CD4-positive, alpha-beta T cell (primary cell): ENCODE measurements at places on chromosomes 5 and 9.

DNA sequence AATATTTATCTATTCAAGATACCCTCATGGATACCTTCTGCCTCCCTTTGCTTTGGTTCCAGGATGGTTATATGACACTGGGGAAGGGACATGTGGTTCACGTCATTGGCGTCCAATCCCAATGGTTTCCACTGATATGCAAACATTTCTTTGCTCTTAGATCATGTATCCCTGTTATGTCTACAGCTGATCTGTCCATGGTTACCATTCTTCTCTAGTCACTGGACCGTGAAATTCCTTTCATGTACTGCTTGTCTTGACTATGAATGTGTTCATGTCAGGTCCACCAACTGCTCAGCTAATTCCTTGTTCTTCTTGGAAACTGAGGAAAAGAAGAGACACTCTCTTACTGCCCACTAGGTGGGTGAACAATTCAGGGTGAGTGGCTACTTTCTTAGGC is 391.1 kb upstream of the ZNF608 start:
- no peak for DNase-seq

- no peak for DNase-seq
These were observed 64.1 kb upstream of the TLE1 start for GRCh38 chr9:81753436-81753835.

DNA sequence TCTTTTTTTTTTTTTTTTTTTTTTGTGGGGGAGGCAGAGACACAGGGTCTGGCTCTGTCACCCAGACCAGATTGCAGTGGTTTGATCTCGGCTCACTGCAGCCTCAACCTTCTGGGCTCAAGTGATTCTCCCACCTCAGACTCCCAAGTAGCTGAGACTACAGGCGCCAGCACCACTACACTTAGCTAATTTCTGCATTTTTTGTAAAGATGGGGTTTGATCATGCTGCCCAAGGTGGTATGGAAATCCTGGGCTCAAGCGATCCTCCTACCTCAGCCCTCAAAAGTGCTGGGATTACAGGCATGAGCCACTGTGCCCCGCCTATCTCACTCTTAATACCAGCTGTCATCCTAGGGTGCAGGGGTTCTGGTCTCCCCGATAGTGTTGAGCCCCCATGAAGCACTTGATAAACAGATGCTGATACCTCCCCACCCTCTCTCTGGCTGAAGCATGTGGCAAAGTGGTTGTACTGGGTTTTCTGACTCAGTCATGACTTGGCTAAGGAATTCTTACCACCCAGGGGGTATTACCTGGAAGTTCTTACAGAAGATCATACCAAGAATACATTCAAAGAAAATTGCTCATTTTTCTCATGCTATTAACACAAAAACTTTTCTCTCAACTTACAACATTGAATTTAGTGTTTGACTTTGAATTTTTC is 110.2 kb upstream of the DAPK1 start:
- DNase-seq, result no peak

DNA sequence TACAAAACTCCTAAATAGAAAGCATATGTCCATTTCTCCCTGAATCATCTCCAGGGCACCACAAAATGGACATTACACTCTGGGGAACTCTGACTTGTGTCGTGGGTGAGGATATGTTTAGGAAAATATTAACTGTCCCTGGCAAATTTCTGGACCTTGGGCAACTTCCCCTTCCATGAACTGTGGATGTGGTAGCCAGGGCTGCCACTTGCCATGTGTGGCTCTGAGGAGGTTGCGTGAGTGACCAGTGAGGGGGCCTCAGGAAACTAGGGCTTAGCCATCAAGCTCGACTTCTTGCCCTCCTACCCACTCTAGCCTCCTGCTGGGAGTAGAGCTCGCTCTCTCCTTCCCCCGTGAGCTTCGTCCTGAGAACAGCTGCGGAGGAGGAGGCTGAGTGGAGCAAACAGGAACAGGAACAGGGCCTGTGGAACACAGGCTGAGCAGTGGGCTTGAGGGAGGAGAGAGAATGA is 13.8 kb upstream of the STC2 start:
- DNase-seq, result no peak

GRCh38 chr9:108412755-108413154 is 443.0 kb downstream of the ACTL7B start:
- DNase-seq, result no peak

- DNase-seq, result no peak
These were observed 719 bp downstream of the NOL8 start for GRCh38 chr9:92324431-92324830.

GRCh38 chr9:84592918-84593317 is 76.6 kb upstream of the NTRK2 start:
- no peak for DNase-seq

DNA sequence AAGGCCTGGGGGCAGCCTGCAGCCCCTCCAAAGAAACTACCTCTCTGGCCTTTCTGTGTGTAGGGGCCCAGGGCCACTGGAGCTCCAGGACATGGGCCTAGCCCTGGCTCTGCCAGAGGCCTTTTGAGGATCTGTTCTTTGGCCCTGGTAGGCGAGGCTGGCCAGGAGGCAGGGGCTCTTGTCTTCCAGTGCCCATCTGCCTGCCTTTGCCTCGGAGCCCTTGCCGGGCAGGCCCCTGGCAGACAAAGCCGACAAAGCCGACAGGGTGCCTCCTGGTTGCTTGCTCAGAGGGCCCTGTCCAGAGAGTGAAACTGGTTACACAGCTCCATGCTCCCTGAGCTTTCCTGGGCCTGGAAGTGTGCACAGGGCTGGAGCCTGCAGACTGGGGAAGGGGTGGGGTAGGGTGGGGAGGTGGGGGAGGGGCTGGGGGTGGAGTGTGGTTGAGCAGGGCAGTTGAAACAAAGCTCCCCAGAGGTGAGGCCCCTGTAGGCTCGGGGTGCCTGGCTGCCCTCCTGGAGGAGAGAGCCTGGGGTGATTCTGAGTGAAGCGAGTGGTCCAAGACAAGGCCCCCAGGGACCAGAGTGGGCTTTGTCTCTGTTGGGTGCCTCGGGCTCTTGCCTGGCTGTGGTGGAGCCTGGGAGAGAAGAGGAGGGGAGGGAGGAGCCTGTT is 29.3 kb downstream of the PTPA start:
- no peak for DNase-seq

GRCh38 chr5:34061993-34062392 is 19.0 kb upstream of the C1QTNF3 start:
- DNase-seq, result no peak

DNA sequence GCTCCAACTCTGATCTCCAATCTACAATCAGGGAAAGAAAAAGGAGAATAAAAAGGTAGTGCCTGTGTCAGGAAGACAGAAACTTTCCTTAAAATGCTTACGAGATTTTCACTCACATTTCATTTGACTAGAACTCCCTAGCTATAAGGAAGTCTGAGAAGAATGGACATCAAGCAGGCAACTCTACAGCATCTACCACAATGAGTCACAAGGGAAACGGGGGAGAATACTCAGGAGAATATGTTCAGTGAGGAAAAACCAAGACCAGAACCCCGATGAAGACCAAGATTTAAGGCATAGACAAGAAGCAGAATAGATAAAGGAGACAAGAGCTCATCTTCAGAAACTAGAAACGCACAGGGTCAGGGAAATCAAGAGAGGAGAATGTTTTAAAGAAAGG is 9.0 kb upstream of the SETD9 start:
- DNase-seq, result no peak

- DNase-seq, result no peak
These were observed 244.2 kb downstream of the RFK start for GRCh38 chr9:76150013-76150412.

DNA sequence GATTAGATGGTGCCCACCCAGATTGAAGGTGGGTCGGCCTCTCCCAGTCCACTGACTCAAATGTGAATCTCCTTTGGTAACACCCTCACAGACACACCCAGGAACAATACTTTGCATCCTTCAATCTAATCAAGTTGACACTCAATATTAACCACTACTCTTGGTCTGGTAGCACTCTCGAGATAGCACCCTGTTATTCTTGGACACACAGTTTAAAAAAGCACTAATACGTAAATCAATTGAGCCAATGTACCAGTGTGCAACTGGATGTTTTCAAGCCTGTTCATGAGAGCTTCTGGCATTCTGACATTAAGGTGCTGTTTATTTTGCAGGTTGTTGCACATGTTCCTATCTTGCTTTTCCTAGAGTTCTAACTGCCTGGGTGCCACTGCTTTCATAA is 35.3 kb downstream of the MARCHF3 start:
- no peak for DNase-seq

GRCh38 chr5:148201151-148201550 is 1.7 kb upstream of the SPINK6 start:
- no peak for DNase-seq

DNA sequence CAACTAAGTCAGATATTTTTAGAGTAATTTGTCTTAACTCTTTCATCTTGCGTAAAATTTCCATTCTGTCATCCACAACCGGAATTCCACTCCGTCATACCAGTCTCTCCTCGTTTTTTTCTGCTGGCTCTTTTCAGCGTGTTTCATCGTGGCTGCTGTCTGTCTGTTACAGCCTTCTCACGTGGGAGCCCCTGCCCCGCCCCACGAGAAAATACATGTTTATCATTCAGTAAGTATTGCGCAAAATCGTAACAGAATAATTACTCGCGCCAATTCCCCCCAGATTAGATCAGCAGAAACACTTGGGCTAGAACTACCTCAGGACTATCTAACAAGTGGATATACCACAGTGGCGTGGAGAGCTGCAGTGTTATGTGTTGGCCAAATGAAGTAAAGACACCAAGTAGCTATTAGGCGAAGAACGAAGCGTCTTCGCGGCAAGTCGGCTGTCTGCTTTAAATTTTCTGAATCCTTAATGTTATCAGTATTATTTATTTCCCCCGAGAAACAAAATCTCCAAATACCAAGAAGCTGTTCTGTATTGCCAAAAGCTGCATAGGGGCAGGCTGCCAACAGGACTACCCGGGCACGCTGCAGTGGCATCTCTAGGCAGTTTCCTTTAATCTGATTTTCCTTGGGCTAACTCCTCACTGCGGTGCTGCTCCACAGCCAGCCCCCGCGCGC is 566 bp upstream of the FOCAD start:
- DNase-seq, result no peak

DNA sequence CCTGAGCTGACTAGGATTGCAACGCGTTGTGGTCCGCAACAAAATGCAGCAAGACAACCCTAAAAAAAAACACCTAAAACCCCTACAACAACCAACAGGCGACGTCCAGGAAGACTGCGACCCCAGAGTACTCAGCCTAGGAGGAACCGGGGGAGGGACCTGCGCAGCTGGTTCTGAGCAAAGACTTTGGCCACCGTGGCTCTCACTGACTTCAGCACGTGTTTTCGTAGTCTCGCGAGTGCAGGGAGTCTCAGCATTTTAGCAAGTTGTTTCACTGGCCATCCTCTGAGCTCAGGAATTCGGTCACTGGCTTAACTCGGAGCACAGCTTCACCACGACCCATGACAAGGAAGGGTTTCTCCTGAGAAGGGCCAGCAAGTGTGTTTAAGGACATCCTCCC is 8.6 kb upstream of the ZDHHC11 start:
- no peak for DNase-seq

GRCh38 chr5:125484272-125484741 is 737.9 kb upstream of the ZNF608 start:
- no peak for DNase-seq

DNA sequence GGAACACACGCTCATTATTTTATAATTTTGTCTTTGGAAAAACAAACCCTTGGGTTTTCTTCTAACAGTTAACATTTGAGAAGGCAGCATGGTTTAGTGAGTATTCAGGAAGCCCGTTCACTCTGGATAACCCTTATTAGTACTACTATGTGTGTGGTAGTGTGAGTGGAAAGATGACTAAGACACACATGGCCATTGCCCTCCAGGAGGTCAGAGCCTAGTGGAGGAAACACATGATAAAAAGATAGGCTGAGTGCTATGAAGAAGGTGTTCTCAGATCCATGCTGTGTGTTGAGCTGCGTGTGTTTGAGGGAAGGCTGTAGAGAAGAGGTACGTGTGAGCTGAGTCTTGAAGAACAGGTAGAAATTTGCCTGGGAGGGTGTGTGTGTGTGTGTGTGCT is 8.4 kb downstream of the C5orf47 start:
- DNase-seq, result no peak

- no peak for DNase-seq
These were observed 353.2 kb downstream of the CWC27 start for GRCh38 chr5:65121880-65122436.

DNA sequence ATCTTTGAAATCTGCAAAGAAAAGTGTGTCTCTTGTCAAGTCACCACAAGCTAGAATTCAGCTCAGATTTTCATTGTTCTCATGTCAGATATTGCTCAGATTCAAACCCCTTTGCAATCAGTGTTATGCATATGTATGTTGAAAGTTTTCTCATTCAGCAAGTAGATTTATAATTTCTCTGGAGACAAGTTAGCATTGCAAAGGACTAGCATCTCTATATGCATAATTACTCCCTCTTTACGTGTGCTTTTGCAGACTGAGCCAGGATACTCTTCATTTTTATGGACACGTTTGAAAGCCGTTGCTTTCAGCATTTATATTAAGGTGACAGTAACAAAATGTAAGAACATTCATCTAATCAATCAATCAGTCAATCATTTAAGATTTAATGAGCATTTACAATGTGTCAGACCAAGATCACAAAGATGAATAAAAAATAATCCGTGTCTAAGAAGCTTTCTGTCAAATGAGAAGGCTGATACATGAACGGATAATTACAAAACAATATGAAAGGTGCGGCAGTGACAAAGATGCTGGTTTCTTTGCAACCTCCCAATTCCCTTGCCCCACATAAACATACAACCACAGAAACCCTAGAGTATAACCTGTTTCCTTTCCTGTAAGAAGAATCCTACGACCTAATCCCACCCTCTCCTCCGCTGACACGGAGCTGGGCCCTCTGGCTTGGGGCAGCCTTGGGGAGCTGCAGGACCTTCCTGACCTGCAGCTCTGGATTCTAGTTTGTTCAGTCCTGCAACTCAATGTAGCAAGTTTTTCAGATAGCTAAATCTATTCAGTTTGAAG is 14.9 kb downstream of the CFAP95 start:
- DNase-seq, result no peak

- DNase-seq, result no peak
These were observed 29.5 kb downstream of the ANKH start for GRCh38 chr5:14842117-14842516.

GRCh38 chr5:131976414-131977211 is 31.1 kb upstream of the MEIKIN start:
- no peak for DNase-seq

GRCh38 chr5:108059334-108059733 is 322.6 kb downstream of the FBXL17 start:
- DNase-seq, result no peak

- DNase-seq, result no peak
These were observed 7.2 kb downstream of the MACROH2A1 start for GRCh38 chr5:135391869-135392255.

GRCh38 chr9:87059772-87060171 is 112.5 kb upstream of the GAS1 start:
- no peak for DNase-seq

DNA sequence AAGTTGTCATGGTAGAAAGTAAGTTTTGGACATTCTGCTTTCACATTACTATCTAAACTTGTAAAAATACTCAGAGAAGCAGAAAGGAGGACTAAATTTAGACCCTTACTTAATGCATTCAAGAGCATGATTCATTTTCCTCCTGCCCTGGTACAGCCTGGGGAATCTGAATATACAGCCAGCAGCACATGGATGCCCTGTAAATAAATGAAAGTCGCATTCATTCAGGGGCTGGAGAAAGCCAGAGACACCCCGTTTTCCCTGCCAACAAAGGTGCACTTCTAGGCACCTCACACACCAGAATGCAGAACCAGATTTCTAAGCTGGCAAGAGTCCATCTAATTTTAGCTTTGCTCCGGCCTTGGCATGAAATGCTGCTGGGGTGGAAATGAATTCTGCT is 172.7 kb upstream of the KLF9 start:
- DNase-seq, result no peak
